ENCODE measurements at places on chromosomes 3 and 15.

DNA sequence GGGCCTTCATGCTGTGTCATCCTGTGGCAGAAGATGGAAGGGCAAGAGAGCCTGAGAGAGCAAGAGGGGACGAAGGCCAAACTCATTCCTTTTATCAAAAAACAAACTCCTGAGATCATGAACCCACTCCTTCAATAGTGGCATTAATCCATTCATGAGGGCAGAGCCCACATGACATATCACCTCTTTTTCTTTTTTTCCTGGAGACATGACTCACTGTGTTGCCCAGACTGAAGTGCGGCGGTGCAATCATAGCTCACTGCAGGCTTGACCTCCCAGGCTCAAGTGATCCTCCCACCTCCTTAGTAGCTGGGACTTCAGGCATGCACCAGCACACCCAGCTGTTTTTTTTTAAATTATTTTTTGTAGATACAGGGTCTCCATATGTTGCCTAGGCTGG is 92.0 kb upstream of the RNU6-1 start:
- no peak for DNase-seq

DNA sequence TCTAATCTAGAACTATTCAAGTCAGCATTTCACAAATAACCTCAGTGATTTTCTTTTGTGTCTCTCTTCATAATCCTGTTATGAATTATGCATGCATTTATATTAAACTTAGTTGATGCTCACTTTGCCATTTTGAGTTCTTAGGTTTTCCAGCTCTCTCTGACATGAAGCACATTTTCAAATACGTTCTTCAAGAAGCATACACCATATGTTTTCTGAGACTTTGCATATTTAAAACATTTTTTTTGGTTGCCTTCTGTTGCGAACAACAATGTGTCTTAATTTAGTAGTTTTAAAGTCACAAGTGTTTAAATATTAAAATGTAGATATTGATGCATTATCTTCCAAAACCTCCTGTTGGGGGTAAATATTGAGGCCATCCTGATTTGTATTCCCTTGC is 37.5 kb downstream of the SH3GL3 start:
- DNase-seq, result no peak

GRCh38 chr15:53665930-53666329 is 93.5 kb downstream of the WDR72 start:
- DNase-seq, result peak; percentile 3

DNA sequence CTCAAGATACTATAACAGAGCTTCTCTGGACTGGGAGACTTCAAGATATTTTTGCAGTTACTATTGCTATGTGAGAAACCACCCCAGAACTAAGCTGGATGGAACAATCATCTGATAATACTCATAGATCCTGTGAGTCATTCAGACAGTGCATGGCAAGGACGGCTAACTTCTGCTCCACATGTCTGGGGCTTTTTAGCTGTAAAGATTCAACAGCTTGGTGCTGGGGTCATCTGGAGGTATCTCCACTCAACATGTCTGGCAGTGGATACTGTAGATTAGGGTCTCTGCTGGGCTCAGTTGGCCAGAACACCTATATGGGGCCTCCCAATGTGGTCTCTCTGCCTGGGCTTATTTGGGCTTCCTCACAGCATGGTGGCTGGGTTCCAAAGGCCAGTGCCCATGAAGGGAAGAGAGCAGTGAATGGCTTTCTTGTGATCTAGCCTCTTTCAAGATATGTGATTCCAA is 117.3 kb upstream of the SLC7A14 start:
- peak; percentile 61 for DNase-seq

GRCh38 chr15:84788500-84788899 is 28.7 kb upstream of the ALPK3 start:
- no peak for DNase-seq

DNA sequence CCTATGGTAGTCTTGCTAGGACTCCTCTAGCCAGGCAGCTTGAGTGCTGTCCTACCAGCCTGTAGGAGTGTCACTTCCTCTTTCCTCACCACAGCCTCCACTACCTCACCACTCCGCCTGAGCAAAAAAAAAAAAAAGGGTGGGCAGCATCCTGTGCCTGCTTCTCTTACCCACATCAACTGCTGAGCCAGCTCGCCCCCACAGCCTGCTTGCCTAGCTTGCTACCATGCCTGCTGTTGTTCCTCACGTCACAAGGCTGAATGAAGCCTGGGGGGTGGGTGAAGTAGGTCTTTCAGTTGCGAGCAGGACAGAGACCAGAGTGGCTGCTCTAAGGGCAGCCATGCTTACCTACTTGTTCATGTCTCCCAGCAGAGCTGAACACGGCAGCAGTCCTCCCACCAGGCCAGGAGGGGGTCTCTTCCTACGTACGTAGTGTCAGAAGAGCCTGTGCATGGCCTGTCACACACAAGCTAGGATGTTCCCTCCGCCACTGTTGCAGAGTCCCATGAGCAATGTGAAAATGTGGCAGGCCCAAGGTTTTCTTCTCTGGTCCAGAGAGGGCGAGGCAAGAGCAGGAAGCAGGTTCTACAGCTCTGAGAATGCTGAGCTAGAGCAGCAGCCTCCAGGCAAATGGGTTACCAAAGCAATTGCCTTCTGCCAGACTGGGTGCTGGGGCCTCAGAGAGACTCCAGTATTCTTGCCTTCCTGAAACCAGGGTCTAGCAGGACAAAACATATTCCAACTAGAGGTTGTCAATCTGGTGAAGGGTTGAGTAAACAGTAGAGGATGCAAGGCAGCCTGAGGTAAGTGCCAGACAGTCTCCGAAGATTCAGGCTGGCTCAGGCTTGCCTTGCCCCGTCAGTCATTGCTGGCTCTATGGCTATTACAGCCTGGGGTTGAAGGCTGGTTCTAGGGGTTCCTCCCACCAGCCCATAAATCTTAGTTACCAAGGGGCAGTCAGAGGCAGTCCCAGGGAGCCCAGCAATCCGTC is 8.1 kb downstream of the PPM1M start:
- DNase-seq, result peak; percentile 88

GRCh38 chr15:66574596-66574950 is 8.8 kb upstream of the LCTL start:
- DNase-seq, result no peak

GRCh38 chr15:99744142-99744541 is 10.9 kb upstream of the LYSMD4 start:
- no peak for DNase-seq

- no peak for DNase-seq
These were observed 58.9 kb downstream of the SNRK start for GRCh38 chr3:43345246-43345645.

DNA sequence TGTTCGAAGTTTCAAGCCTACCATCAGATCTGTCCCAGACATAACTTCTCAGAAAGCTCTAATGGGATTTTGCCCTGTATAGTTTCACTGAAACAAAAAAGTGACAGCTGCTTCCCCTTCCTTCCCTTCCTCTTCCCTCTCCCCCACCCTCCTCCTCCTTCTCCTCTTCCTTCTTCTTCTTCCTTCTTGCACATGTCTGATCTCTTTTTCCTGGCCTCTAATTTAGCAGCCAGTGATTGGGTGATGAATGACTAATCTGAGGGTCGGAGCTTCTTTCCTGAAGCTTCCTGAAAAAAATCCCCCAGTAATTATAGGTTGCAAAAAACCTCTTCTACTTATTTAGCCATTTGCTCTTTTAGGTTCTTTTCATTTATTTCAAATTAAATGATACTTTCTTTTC is 168.7 kb downstream of the POTEB3 start:
- no peak for DNase-seq

- no peak for DNase-seq
These were observed 148.1 kb downstream of the ANO10 start for GRCh38 chr3:43473737-43474136.

DNA sequence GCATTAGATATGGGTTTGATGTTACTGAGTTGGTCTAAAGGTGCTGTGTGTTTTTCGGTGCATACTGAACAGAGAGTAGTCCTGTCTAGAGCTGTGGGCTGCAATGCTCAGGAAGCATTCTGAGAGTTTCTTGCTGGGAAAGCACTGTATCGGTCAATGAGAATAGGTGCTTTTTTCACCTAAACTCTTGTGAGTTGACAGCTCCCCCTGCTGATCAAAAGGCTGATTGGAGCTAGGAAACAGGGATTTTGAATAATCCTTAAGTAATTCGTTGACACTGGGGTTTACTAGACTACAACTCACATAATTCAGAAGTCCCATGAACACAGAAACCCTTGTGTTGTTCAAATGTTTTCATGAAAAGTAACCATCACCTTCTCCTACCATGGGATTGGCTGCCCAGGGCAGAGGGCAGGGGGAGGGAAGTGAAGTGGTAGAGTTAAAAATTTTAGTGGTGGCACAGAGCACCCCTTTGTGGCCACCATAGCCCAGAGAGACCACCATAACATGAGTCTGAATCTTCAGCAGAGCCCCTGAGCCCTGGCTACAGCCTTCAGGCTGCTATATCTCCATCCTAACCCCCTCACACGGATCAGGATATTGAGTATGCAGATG is 13.0 kb upstream of the MANF start:
- peak; percentile 85 for DNase-seq

DNA sequence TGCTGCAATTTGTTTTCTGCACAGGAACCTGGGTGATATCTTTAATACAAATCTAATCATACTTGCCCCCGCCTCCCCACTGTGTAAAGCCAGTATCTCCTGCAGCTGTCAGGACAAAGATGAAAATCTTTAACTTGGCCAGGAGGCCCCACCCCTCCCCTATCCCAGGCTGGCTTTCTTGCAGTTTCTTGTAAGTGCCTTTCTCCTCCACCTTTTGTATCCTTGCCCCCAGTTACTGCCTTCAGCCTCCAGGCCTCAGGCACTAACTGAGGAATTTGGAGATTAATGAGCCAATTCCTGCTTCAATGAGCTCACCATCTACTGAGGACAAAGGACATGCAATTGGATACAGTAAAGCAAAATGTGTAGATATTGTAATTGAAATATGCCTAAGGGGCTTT is 6.5 kb downstream of the GCSAM start:
- peak; percentile 51 for DNase-seq

GRCh38 chr15:90143166-90143655 is 40.9 kb upstream of the IDH2 start:
- DNase-seq, result peak; percentile 99

- DNase-seq, result no peak
These were observed 480.5 kb downstream of the OTOL1 start for GRCh38 chr3:161977063-161977462.

DNA sequence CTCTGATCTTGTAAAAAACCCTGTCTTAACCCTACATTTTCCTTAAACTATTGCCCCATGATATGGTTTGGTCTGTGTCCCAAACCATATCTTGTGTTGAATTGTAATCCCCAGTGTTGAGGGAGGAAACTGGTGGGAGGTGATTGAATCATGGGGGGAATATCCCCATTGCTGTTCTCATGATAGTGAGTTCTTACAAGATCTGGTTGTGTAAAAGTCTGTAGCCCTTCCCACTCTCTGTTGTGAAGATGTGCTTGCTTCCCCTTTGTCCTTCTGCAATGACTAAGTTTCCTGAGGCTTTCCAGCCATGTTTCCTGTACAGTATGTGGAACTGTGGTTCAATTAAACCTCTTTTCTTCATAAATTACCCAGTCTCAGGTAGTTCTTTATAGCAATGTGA is 881.4 kb downstream of the DIPK2A start:
- no peak for DNase-seq

- DNase-seq, result no peak
These were observed 47.5 kb downstream of the SRGAP3 start for GRCh38 chr3:9201955-9202354.

- no peak for DNase-seq
These were observed 80.6 kb downstream of the RAD18 start for GRCh38 chr3:8882642-8883041.

DNA sequence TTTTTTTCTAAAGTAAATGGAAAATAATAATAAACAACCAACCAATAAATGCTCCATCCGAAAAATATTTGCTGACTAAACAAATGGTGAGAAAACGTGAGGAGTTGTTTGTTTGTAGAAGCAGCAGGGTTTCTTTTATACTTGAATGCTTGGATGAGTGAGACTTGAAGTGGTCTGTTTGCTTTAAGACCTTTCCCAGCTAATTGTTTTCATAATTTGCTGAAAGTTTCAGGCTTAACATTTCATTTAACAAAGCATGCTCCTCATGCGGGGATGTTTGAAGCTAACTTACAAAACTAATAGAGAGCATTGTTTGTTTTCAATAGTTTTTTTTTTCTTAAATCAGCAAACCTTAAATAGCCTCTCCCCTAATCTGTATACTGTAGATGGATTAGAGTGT is 484.6 kb downstream of the ROBO2 start:
- DNase-seq, result no peak

DNA sequence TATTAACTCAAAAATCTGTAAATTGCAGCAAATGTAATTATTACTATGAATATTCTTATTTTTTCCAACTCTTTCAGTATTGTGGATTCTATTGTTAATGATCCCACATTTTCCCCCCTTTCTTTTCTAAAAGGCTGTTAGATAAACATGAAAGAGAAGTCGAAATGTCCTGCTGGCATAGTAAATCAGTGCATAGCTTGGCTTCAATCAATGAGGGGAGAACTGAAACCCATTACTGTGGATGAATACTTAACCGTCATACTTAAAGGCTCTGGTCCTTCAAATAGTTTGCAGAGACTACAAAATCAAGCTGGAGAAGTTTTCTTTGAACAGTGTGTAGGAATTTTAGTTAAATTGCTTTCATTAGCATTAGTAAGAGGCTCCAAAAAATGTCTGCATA is 667.9 kb downstream of the CADM2 start:
- no peak for DNase-seq

GRCh38 chr3:155517903-155518302 is 224.4 kb upstream of the STRIT1 start:
- DNase-seq, result no peak

- DNase-seq, result no peak
These were observed 110.2 kb upstream of the NLGN1 start for GRCh38 chr3:173287361-173287760.

- DNase-seq, result peak; percentile 62
These were observed 16.8 kb upstream of the CHD2 start for GRCh38 chr15:92883163-92883875.

DNA sequence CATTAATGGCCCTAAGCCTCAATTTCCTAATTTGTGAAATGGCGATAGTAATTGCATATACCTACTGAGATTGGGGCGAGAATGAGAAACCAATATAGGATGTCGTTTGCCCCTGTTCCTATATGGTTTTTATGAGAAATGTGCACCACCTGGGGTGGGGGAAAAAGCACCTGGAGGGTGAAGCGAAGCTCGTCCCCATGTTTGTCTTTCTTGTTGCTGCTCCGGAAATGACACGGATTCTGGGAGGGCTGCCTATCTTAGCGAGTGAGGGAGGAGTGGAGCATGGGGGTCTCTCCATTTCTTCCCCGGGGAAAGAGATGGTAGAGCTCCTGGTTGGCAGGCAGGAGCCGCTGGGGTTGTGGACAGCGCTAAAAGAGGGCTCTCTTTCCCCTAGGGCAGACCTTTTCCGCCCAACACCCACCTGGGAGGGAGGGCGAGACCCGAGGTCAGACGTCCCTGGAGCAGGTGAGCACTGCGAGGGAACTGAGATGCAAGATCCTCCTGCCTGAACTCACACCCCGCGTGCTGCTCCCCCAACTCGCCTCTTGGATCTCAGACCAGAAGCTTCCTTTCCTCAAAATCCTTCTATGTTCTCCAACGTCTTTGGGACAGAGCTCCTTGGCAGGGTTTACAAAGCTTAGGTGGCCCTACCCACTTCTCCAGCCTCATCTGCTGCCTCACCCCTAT is 5.6 kb upstream of the BAHD1 start:
- peak; percentile 36 for DNase-seq

- no peak for DNase-seq
These were observed 370.3 kb upstream of the TPM1 start for GRCh38 chr15:62672268-62672667.

Data from hematopoietic multipotent progenitor cell treated with erythropoietin and hydrocortisone succinate and interleukin-3 and kit ligand, for 6 days (in vitro differentiated cells).